Lower lobe of right lung (tissue), 2 donors: ENCODE measurements at places on chromosomes 3 and 15.

DNA sequence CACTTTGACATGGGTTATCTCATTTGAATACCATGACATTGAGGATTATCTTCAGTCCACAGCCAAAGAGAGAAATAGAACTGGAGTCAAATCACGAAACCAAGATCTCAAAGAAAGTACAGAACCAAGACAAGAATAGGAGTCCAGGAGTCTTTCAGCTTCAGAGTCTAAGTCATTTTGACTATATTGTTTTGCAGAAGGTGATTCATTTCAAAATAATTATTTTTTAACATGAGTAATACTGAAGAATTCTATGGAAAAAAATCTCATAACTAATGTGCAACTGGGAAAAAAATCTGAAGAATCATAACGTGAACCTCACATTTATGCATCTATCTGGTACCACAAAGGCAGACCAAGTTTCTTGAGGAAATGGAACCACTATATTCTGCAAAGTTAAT lies 60.3 kb downstream of the UBE3A start:
- no peak for DNase-seq

DNA sequence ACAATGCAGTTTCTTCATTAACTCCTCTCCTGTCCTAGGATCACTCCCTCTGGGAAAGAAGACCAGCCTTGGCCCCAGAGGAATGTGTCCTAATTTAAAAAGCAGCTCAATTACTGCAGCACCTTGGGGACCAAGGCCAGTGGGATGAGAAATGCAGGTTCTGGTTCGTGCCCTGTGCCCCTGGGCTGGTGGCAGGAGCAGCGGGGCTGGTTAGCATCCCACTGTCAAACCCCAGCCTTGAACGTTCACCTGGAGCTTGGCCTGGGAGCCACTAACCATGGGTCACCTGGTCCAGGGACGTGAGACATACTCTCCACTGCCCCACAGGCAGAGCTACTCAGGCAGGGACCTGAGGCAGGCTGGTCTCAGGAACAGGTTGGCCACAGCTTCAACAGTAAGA lies 8.4 kb upstream of the RTP3 start:
- no peak for DNase-seq

GRCh38 chr3:169545606-169546005 lies 117.9 kb downstream of the MECOM start:
- DNase-seq: no peak

DNA sequence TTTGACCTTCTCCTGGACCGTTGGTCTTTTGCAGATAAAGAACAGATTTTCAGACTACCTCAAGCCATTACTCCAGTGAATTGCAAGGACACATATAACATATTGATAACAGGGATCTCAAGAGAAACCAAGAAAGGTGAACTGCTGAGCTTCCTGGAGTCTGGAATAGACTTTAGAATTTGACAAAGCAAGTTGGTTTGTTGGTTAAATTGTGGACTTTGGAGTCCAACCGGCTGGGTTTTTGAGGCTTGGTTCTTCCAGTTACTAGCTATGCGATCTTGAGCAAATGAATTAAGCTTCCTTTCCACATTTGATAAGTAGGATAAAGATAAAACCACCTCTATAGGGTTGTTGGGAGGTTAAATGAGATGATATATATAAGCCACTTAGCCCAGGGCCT lies 233.1 kb downstream of the SHQ1 start:
- no peak for DNase-seq

DNA sequence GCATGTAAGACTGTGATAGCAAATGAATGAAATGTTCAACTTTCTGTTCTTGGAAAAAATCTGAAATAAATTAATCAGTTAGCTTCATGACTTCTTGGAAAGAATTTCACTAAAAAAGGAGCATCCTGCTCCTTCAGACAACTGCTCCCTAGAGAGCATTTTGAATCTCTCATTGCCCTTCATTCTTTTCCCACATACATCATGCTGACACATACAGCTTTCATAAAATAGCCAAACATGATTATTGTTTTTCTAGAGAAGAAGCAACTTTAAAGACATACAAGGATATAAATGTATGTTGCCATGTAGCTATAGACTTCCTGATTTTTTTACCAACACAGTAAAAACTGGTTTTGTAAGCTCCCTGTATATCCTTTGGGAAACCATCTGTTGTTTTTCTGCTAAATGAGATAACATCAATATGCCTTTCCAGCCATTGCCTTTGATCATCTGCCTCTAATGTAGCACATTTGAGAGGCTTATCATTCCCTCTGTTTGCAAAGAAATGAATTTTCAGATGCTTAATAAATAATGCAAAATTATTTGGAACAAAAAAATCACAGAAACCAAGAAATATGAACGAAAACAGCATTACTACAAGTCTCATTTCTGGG lies 248.2 kb upstream of the GPR149 start:
- DNase-seq: no peak

DNA sequence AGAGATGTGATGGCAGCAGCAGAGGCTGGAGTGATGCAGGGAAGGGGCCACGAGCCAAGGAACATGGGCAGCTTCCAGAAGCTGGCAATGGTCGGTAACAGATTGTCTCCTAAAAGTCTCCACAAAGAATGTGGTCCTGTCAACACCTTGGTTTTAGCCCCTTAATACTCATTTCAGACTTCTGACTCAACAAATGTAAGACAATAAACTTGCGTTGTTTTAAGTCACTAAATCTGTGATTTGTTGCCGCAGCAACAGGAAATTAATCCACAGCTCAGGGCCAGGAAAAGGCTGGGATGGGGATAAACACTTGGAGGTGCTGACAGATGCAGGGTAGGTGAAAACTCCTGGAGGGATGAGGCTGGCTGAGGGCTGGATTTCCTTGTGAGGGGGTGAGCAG lies 69.9 kb downstream of the OXNAD1 start:
- no peak for DNase-seq

- no peak for DNase-seq
Observed at GRCh38 chr3:136070334-136070733, 104.8 kb downstream of the PPP2R3A start.

- peak; percentile 36 for DNase-seq
Observed at GRCh38 chr3:49098429-49098828, 4.6 kb upstream of the QRICH1 start.

GRCh38 chr3:141103503-141103902 lies 52.4 kb downstream of the SPSB4 start:
- DNase-seq: no peak

DNA sequence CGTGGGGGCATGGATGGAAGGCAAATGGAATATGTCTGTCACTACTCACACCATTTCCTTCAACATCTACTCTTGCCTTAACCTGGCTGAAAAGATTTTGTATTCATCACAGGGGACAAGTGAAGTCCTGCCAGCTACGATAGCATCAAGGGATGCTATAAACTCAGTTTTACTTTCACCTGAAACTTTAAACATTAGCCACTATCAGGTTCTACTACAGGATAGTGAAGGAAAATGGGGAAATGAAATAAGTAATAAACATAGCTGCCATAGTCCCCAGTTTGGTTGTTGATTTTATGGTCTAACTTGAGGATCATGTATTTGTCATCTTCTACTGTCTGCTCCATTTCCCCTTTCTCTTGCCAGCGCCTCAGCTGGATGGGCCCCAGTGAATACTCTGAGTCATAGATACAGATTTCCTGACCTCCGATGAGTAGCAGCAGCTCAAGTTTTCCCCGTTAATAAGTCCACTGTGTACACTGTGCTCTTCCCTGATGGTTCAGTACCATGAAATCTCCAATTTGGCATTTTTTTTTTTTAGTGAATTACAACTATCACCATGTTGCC lies 338.2 kb upstream of the SLCO3A1 start:
- DNase-seq: no peak
